ENCODE measurements at places on chromosomes 1 and 21.

- no peak for DNase-seq
Observed at GRCh38 chr1:57165546-57165945, 199.7 kb upstream of the C8B start.

- DNase-seq, result no peak
Observed at GRCh38 chr1:167705250-167705649, 16.5 kb upstream of the MPZL1 start.

- DNase-seq, result no peak
Observed at GRCh38 chr1:111463029-111463683, 10.6 kb upstream of the C1orf162 start.

GRCh38 chr1:54577612-54578011 lies 29.6 kb downstream of the ACOT11 start:
- no peak for DNase-seq

DNA sequence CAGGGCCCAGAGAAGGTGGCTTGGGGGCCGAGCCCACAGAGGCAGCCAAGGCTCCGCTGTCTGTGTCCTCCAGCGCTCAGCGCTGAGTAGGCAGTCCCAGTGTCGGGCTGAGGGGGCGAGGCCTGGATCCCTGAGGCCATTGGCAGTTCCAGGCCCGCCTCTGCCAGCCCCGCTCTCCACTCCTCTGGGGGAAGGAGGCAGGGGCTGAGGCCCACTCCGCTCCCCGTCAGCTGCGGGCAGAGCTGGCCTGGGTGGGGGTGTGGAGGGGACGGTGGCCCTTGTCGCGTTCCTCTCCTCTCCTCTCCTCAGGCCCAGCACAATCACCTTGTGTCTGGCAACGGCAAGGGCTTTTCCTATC lies 132.8 kb downstream of the CASZ1 start:
- no peak for DNase-seq

GRCh38 chr21:33125680-33126375 lies 55.9 kb downstream of the OLIG1 start:
- no peak for DNase-seq

- DNase-seq, result no peak
Observed at GRCh38 chr1:176046926-176047325, 160.2 kb downstream of the COP1 start.

DNA sequence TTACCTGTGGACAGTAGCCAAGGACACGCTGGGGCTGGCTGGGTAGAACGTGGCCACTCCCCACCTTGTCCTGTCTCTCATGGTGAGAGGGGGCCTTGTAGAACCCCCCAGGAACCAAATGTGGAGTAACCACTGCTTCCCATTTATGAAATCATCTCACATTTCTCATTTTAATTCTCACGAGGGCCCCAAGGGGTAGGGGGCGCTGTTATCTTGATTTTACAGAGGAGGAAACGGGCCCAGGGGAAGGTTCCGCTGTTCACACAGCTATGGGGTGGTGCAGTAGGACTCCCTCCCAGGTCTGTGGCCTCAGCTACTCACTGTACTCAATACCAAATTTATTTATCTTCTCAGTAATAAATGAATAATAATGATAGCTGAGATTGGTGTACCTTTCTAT lies 5.5 kb downstream of the SMPDL3B start:
- peak; percentile 81 for DNase-seq

DNA sequence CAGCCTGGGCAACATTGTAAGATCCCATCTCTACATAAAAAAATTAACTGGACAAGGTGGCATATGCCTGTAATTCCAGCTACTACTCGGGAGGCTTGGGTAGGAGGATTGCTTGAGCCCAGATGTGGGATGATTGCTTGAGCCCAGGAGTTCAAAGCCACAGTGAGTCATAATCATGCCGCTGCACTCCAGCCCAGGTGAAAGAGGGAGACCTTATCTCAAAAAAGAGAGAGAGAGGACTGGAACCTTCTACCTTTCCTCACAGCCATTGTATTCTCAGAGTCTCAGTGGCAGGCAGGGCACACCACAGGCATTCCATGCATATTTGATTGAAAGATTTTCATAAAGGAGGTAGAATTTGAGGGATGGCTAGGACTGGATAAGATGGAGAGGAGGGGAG lies 78.4 kb downstream of the KIF14 start:
- no peak for DNase-seq

DNA sequence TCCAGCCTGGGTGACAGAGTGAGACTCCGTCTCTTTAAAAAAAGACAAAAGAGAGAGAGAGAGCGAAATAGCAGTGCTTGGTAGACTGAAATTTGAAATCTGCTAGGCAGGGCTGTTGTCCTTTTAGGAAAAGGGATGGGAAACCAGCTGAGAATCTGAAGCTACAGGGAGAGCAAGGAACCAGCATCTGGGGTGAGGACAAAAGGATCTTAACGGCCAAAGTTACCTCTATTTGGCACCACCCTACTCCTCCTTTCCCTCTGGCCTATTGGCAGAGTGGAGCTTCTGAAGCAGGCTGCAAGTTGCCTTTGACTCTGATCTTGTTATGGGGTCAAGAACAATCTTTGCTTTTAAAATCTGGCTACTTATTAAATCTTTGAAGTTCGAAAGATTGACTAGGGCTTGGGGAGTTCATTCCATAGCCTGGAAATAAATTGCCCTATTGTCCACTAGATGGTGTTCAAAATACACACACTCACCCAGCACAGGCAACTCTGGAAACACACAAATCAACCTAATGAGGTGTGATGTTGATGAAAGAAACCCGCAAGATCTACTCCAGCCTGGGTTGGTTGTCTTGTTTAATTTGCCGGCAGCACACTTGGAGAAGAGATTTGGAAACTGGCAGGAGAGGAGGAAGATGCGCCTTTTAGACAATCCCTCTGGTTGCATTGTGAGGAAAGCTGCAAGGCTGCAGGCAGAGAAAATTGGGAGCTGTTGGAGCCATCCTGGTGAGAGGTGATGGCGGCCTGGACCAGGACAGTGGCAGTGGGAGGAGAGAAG lies 16.5 kb upstream of the PARP1 start:
- peak; percentile 37 for DNase-seq

DNA sequence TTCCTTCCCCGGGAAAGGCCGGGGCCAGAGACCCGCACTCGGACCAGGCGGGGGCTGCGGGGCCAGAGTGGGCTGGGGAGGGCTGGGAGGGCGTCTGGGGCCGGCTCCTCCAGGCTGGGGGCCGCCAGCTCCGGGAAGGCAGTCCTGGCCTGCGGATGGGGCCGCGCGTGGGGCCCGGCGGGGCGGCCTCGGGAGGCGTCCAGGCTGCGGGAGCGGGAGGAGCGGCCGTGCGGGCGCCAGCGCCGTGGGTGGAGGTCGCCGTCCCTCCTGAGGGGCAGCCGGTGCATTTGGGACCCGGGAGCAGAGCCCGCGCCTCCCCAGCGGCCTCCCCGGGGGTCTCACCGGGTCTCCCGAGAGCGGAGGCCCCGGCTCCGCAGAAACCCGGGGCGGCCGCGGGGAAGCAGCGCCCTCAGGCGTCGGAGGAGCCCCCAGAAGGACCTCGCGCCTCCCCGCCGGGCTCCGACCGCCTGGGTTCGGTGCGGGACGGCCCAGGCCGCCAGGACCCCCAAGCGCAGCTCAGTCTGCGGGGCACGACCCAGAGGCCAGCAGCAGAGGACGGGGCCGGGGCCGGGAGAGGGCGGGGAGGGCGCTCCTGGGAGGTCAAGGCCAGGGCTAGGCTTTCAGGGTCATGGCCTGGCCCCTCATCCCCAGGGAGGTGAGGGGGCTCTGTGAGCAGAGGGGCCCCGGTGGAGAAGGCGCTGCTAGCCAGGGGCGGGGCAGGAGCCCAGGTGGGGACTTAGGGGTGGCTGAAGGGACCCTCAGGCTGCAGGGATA lies 7.2 kb upstream of the SLX9 start:
- DNase-seq, result peak; percentile 69

GRCh38 chr1:44417351-44418021 lies 12.4 kb downstream of the RNF220 start:
- DNase-seq, result no peak

Measured in activated CD4-positive, alpha-beta T cell treated with anti-CD3 and anti-CD28 coated beads, Interleukin-2, amount 10 ng/mL, durations not matched to agents 7 days and 5 days (primary cell).